ENCODE measurements at places on chromosomes 6 and 20.

DNA sequence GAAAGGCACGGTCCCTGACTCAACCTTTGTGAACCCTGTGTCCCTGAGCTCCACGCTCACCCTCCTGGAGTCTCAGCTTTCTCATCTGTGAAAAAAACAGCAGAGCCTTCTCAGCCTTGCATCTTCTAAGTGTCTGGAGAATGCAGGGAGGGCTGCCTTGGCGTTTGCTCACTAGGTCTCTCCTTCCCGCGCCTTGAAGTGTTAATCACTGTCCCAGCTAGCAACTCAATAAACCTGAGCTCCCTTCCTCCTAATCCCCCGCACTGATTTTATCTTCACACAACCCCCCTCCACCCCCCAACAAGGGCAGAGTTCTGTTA, 34.9 kb upstream of the FOXC1 start:
- no peak for DNase-seq

DNA sequence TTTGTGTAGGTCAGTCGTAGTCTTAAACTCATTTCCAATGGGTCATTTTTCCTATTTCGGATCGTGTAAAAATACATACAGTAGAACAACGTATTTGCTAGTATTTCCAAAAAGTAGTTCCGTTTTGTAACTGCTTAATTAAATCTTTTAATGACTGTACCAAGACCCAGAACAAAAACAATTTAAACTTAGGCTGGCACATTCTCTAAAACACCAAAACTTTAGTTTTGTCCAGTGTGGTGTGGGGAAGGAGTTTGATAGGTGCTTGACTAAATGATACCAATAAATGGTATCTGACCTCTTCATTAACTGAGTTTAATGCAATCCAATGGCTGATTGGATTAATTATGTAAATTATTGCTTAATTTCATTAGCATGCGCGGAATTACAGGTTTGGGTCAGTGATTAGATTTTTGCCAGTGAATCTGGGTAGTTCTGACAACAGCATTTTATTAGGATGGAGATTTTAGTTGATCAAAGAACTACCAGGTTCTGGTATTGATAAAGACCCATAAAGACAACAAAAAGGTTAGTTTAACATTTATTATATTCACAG, 20.8 kb downstream of the OR2B2 start:
- no peak for DNase-seq

GRCh38 chr6:4466261-4466660, 309.9 kb upstream of the CDYL start:
- DNase-seq: no peak

DNA sequence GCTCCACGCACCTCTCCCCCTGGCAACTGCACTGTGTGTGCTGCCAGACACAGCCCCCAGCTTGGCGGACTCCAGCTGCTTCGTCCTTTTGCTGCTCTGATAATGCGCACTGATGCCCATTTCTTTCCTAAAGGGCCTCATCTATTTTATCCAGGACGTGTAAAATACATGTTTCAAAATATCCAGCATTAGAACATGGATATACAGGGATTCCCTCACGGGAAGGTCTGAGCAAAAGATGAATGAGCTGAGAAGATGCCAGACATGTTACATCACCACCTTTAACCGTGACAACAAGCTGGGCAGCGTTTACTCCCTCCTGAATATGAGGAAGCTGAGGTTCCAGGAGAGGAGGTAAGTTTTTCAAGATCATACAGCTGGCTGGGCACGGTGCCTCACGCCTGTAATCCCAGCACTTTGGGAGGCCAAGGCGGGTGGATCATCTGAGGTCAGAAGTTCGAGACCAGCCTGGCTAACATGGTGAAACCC, 32.8 kb downstream of the TNXB start:
- DNase-seq: peak; percentile 68

DNA sequence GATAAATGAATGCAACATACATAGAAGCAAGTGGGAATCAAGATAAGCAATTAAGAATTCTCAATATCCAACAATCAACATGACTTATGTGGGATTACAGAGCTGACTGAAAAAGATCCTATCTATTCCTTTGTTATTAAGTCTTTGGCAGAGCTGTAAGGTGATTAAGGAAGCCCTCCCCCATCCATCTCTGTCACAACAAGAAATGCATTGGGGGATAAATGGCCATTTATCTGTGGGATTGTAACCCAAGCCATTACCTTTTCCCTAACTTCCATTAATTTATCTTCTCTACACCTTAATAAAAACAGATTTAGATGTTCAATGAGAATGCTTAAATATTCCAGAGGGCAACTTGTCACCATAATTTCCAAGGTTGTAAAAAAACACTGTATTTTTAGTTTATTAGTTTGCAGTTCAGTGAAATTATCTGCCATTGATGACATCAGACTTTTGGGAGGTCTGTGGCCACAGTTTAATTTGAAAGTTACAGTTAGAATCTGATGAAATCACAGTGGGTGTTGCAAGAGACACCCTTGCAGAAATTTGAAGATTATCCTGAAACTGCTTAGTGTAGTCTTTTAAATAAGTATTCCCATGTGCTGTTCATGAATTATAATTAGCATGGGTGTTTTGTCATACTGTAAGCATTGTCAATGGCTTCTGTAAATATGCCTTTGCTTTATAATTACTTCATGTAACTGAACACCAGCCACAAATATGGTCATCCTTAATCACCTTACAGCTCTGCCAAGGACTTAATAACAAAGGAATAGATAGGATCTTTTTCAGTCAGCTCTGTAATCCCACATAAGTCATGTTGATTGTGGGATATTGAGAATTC, 49.4 kb upstream of the FYN start:
- DNase-seq: no peak

DNA sequence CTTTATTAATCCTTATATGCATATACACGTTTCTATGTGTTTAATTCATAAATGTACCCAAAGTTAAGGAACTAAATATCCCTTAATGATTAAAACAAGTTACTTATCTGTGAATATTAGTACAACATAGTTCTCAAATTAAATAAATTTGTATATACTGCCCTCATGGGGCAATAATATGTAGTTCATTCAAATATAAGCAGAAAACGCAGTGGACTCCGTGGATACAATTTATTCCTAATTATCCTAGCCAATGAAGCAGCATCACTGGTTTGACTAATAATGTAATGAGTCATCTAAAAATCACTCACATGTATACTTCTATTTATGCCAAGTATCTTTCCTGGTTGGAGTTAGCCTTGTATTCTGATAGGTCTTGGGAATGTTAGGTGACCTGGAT, 111.6 kb downstream of the TBC1D32 start:
- DNase-seq: no peak

GRCh38 chr6:32196682-32197616, 4.5 kb upstream of the GPSM3 start:
- peak; percentile 51 for DNase-seq

GRCh38 chr6:142803495-142804058, 141.4 kb downstream of the HIVEP2 start:
- DNase-seq: no peak

DNA sequence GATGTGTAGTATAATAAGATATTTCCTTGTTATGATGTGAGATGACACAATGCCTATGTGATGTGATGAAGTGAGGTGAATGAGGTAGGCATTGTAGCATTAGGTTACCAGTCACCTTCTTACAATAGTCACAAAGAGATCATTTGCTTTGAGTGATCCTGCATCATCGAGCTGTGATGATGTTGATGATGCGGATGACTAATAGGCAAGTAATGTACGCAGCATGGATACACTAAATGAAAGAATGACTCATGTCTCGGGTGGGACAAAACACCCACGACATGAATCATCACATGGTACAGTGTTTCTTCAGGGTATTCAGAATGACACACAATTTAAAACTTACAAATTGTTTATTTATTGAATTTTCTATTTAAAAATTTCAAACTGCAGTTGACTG, 806.3 kb upstream of the GJE1 start:
- no peak for DNase-seq

- DNase-seq: no peak
Measured at GRCh38 chr6:84512391-84512790, 252.0 kb downstream of the TBX18 start.

DNA sequence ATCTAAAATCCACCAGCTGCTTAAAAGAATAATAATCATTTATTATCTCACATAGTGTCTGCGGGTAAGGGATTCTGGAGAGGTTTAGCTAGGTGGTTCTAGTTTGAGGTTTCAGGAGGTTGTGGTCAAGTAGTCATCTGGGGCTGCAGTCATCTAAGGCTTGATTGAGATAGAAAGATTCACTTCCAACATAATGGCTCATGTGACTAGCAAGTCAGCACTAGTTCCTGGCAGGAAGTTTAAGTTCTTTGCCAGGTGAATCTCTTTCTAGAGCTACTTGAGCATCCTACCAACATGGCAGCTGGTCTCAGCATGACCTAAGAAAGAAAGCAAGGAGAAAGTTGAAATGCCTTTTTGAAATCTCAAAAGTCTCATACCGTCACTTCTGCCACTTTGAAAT, 128.8 kb downstream of the EDN1 start:
- DNase-seq: no peak

GRCh38 chr20:63966172-63966943, 3.4 kb downstream of the ZNF512B start:
- DNase-seq: no peak

All from hindlimb muscle (tissue), 1 donor.